ENCODE measurements at places on chromosomes 6 and 20.
A peak's percentile ranks its signal among the peaks of the same experiment; 100 is the strongest.

GRCh38 chr20:60088236-60088635 lies 130.0 kb downstream of the CDH26 start:
- DNase-seq, result no peak

- no peak for DNase-seq
These were observed 214.8 kb upstream of the GRIK2 start for GRCh38 chr6:101178748-101179147.

- DNase-seq, result peak; percentile 1
These were observed 1059.5 kb upstream of the FLRT3 start for GRCh38 chr20:15396900-15397299.

GRCh38 chr6:114465511-114465910 lies 122.7 kb upstream of the HS3ST5 start:
- DNase-seq, result no peak
